ENCODE measurements at places on chromosomes 13 and 19.

GRCh38 chr19:49133621-49134454 lies 14.5 kb downstream of the PPFIA3 start:
- no peak for DNase-seq

DNA sequence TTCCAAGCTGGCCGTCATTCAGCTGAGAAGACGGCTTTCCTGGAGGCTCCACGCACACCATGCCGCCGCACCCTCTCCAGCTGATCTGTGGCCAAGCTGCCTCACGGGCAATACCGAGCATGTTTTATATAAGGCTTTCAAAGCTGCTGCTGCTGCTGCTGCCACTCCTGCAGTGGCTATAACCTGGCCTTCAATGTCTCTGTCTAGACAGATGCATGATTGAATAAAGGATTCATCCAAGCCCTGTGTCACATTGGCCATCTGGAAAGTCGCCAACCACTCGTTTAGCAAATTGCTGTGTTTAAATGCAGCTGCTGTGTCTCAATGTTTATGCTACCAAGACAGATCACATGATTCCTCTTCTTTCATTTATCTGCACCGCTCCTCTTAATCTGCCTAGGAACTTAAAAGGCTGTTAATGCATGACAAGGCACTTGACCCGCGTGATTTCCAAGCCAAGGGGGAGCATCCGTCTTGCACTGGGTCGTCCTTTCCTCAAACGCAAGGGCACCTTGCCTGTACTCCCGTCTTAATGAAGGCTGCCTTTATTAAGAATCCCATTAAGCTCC lies 114.3 kb downstream of the TEX26 start:
- peak; percentile 1 for DNase-seq

- DNase-seq = no peak
These were observed 1.6 kb downstream of the ELAVL3 start for GRCh38 chr19:11479090-11479897.

- DNase-seq = no peak
These were observed 5.0 kb downstream of the FOSB start for GRCh38 chr19:45472563-45473366.

DNA sequence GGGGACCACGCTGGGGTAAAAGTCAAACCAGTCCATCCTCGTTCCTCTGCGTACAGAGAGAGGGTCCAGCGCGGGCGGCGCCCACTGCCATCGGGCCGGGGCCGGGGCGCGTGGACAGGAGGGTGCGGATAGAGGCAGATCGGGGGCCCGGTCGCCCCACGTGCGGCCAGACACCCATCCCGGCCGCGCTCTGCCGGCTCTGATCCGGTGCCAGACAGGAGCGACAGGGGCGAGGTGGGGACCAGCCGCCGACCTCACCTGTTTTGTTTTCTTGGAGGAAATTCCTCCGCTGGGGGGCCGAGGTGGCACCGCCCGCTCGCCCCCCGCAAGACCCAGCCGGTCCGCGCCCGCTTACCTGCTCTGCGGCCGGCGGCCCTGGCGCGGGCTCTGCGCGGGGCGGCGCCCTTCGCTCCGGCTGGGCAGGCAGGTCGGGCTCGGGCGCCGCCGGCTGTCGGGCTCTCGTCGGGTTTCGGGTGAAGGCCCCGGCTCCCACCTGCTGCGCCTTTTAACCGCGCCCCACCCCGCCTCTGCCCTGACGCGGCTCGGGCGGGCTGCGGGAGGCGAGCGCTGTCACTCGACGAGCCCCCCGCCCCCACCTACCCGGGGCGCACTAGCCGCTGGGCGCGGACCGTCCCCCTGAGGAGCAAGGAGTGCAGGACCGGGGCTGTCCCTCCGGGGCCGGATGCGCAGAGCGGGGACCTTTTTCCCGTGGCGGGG lies at the start of gene GJB6:
TSS of gene GJB6 (minus strand) at position 481 of the 717 bp plus-strand sequence. CDS start 8,839 bp downstream, outside the sequence.
- DNase-seq = no peak

GRCh38 chr19:55261671-55262126 lies 2.9 kb upstream of the PPP6R1 start:
- no peak for DNase-seq

Data from caudate nucleus (tissue), 63 donors.